GM12864 (cell line): ENCODE measurements at places on chromosomes 5 and 9.

- DNase-seq, result no peak
These were observed 189.0 kb downstream of the SNCAIP start for GRCh38 chr5:122501089-122501435.

GRCh38 chr5:130708754-130709153, 456.3 kb downstream of the HINT1 start:
- DNase-seq, result no peak

DNA sequence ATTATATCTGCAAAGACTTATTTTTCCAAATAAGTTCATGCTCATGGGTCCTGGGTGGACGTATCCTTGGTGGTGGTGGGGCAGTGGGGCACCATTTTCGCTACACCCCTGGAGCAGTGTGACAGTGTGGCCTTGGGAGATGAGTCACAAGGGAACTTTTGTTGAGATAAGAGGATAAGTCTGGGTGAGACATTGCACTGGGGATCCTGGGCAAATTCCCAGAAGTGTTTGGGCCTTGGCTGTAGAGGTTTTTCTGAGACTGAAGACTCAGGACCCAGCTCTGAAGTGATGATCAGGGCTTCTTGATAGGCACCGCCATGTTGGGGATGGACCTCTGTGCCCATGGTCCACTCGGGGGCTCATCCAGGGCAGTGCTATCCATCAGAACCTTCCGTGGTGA, 149.4 kb downstream of the MACROH2A1 start:
- DNase-seq, result no peak

GRCh38 chr9:72588336-72588735, 66.9 kb downstream of the TMC1 start:
- DNase-seq, result no peak

GRCh38 chr9:122777935-122778627, 10.7 kb upstream of the OR5C1 start:
- DNase-seq, result no peak

DNA sequence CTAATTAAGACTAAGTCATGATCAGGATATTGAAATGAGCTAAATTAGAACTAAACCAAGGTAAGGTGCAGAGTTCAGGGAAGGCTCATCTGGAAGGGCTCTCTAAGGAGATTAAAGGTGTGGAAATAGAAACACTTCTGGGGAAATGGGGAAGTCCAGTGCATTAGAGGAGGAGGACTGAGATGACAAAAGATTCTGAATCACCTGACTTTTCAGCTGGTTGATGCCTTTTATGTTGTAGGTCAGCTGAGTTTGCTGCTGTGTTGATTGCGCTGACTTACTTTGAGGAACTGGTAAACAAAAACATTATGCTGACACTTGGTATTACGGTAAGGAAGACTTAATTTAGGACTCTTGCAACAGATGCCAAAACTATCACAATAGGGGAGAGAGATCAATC, 23.8 kb downstream of the IFNA5 start:
- no peak for DNase-seq

GRCh38 chr5:96209829-96210228, 223.2 kb downstream of the PCSK1 start:
- no peak for DNase-seq

DNA sequence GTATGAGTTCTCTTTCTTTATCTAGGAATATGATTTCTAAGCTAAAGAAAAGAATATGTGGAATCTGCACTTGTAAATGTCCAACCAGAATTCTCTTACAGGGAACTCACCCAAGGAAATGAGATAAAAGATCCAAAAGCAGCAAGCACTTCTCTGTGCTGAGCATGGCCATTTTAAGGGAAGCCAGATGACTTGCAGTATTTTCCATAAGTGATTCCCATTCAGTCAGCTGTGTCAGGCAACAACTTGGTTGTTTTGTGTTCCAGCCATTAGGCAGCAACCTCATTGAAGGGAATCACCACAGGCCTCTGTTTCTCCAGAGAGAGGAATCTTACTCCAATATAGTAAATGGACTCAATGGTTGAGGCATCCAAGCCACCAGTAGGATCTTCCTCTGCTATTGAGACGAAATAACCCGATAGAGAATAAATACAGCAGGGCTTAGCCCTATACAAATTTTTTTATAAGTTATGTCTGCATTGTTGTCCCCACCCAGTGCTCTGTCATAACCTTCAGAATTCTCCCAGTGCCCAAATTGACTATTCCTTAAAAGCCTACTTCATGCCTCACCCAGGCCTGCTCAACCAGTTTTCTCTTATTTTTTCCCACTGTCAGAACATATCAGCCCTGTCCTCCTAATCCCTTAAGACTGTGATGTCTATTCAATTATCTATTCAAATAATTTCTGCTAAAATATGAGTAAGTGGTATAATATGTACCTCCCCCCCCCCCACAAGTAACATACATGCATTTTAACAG, 236.6 kb downstream of the PJA2 start:
- no peak for DNase-seq
